Fibroblast of skin of abdomen (primary cell): ENCODE measurements at places on chromosomes 11 and 22.
A peak's percentile ranks its signal among the peaks of the same experiment; 100 is the strongest.

DNA sequence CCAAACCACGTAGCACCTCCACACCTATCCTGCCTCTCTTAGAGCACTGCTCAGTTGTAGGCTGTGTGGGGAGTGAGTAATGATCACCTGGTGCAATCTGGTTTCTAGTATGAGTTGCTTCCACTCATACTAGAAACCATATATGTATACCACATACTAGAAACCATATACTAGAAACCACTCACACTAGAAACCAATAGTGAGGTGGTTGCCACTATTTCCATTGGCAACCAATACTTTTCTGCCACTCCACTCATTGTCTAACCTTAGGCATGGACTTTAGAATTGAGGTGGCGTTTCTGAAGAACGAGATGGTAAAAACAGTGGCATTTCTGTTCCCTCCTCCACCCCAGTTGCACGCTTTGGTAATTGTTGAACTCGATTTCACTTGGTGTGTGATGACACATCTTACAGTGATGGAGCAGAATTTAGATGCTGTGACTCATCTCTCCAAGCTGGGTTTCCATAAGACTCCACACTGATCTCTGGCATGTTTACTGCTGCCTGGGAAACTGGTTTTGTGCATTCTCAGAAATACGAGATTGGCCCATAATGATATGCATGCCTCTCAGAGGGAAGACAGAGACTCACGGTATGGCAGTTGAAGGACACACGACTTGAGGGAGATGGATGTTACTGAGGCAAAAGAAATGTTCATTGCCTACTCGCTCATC lies 82.9 kb downstream of the KIRREL3 start:
- DNase-seq: peak; percentile 99

GRCh38 chr11:110026858-110027626 lies 66.2 kb upstream of the ZC3H12C start:
- no peak for DNase-seq

- DNase-seq: no peak
Measured at GRCh38 chr11:121323046-121323607, 30.6 kb downstream of the SC5D start.

- no peak for DNase-seq
Measured at GRCh38 chr11:110838808-110839207, 126.6 kb upstream of the ARHGAP20 start.

GRCh38 chr11:13465909-13466371 lies 2.9 kb upstream of the BTBD10 start:
- DNase-seq: peak; percentile 39

GRCh38 chr11:119403021-119403420 lies 20.0 kb downstream of the THY1 start:
- peak; percentile 63 for DNase-seq

- DNase-seq: peak; percentile 44
Measured at GRCh38 chr11:95584180-95584579, 205.4 kb downstream of the FAM76B start.

DNA sequence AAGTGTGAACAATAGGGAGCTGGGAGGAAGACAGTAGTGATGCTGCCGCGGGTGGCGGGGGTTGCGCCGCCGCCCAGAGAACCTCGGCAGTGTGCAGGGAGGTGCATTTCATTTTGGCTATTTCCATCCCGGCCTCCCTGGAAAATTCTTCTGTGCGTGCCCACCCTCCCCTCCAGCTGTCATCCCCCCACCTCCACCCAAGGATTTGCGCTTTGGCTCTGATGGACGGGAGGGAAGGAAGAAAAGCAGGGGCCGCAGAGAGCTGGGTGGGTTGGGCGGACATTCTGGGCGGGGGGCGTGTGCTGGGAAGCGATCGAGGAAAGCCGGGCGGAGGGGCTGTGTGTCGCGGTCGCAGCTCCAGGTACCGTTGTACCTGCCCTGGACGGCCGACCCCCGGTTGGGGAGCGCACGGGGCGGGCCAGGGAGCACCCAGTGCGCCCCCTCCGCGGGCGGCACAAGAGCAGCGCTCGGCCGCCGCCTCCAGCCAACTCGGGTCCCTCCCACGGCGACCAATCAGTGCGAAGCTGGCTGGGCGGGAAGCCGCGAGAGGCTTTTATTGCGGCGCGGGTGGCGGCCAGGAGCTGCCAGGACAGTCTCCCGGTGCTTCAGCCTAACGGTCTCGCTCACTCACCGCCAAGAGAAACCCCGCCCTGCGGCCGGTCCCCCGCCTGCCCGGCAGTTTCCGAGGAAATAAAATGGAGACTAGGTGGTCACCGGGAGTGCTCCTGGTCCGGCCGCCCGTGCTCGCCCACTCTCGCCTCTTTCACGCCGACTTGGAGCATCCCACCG lies 1.6 kb downstream of the NCAM1 start:
- peak; percentile 51 for DNase-seq

DNA sequence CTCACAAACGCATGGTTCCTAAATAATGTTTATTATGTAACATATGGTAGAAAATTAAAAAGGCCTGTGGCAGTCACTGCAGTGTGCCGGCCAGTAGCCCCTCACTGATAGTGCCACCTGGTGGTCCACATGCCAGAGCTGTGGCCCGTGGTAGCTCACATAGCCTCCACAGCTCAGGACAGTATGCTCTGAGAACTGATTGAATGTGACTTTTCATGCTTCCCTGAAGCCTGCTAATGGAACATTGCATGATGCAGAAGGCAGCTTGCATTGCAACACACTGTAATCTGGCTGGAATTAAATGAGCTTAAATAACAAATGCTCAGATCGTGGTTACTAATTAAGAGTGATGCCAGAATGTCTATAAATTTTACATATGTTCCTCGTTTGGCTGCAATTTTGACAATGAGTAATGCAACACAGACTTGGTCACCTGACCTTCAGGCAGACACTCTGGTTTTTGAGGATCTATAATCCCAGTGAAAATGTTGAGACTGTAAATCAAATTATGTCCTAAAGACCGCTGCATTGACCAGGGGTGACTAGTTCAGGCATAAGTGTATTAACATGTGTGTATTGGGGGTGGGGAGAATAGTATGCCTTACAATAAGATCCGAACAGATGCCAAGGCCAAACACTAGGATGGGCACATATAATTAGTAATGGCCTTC lies 566.4 kb downstream of the METTL15 start:
- DNase-seq: peak; percentile 98

- DNase-seq: no peak
Measured at GRCh38 chr11:111633248-111633647, 31.0 kb downstream of the SIK2 start.

DNA sequence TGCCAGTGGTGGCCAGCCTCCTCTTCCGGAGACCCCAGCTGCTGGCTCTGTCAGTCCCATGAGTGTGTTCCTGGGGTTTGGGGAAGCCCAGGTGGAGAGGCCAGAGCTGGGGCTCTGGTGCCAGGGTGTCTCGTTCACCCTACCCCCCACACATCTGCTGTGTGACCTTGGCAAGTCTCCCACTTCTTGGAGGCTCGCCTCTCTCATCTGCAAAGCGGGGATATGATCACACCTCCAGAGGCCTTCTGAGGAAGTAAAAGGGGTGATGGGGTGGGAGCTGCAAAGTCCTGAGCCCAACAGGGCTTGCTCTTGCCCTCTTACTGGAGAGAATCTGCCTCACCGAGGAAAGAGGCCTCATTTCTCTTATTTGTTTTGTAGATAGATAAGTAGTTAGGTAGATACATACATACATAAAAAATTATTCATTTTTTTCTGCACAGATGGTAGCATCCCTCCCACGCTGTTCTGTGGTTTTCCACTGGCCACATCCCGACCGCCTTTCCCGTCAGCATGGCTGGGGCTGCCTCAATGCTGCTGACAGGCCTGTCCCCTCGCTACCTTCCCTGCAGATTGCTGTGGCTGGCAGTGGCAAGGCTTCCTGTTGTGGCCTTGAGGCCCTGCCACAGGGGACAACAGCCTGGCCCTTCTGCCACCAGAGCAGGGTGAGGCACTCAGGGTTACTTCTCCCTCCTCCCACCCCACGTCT lies 23.9 kb downstream of the MYO7A start:
- peak; percentile 27 for DNase-seq

DNA sequence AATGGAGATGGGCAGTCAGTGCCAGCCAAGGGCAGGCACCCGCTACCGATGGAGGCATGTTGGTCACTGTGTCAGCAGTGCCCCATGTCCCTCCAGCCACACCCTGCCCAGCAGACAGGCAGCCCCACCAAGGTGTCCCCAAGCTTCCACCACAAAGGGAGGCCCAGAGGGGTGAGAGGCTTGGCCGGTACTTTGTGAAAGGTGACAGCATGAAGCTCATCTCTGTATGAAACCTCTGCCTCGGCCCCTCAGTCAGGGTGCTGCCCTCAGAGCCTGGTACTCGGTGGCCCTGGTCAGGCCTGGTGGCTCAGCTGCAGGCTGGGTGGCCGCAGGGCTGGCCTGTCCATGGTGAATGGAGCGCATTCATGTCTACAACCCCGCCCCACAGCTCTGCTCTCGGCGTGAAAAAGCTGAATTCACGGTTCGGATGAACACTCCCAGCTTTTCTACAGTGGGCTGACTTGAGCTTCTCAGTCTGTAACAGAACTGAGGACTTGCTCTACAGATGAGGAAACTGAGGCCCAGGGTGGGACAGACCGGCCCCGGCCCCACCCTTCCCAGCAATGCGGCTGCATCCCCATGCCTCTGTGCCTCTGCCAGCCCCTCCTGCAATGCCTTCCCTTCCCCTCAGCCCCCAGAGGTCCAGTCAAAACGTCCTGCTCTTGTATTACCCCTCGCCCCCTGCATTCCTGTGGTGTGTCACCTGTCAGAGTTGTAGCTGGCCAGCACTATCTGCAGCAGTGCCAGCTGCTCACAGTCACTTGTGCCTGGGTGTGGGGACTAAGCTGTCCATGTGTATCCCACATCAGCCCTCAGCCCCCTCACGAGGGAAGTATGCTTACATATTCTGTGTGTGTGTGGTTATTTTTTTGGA lies 27.7 kb downstream of the RSPH14 start:
- DNase-seq: no peak

GRCh38 chr11:130462101-130462885 lies 13.8 kb downstream of the ADAMTS15 start:
- DNase-seq: no peak

- no peak for DNase-seq
Measured at GRCh38 chr11:1130276-1131032, 27.3 kb upstream of the MUC5AC start.

- peak; percentile 89 for DNase-seq
Measured at GRCh38 chr22:32796865-32797573, 4.5 kb upstream of the TIMP3 start.

GRCh38 chr11:22130462-22131053 lies 62.3 kb upstream of the ANO5 start:
- no peak for DNase-seq

- DNase-seq: peak; percentile 92
Measured at GRCh38 chr11:128582496-128583366, 4.6 kb downstream of the ETS1 start.

GRCh38 chr22:47201186-47201995 lies 438.9 kb downstream of the TBC1D22A start:
- DNase-seq: no peak

GRCh38 chr11:86736291-86737143 lies 63.8 kb upstream of the PRSS23 start:
- DNase-seq: no peak

DNA sequence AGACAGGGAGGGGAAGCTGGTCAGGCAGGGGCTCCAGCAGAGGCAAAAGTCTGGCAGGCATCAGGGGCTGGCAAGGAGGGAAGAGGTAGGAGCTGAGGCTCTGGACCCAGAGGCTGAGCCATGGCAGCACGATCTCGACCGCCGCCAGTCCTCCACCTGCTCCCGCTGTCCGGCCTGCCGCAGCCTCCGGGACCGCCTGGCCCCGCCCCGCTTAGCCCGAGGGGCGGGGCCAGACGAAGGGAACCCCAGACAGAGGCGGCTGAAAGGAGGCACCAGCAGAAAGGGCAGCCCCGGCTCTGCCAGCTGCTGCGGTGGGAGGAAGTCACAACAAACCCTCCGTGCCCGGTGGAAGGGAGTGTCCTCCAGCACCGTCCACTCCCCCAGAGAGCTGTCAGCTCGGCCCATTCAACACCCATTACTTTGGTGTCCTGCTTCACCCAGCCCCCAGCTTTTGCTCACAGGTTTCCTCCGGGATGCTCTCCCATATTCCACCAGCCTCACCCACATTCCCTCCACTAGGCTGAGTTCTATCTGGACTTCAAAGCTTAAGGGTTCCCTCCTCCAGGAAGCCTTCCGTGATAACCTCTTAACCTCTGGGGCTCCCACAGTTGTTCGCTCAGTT lies at the start of gene MFNG:
TSS of gene MFNG (minus strand) at position 161 of the 622 bp plus-strand sequence. CDS start 207 bp downstream, outside the sequence.
- DNase-seq: no peak

GRCh38 chr11:114821621-114822412 lies 143.5 kb downstream of the NXPE2 start:
- no peak for DNase-seq

- DNase-seq: no peak
Measured at GRCh38 chr22:44365832-44366231, 53.1 kb upstream of the SHISAL1 start.

DNA sequence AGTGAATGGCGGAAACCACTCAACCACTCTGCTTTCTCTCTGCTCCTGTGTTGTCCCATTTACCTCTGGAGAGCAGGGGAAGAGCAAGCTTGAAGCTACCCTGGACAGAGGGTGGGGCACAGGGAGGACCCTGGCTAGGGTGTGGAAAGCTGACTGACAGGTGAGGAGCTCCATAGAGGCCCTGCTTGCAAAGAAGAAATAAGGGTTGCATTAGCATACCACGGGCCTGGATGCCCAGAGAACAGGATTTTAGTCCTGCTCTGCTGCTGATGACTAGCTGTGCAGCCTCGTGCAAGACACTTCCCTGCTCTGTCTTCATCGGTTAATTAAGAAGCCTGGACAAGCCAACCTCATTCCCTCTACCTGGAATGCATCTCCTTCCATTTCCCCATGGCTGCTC lies 135.0 kb downstream of the BUD13 start:
- no peak for DNase-seq

GRCh38 chr11:83105168-83105567 lies 33.5 kb upstream of the RAB30 start:
- DNase-seq: peak; percentile 5

- peak; percentile 38 for DNase-seq
Measured at GRCh38 chr11:130691581-130691980, 224.7 kb downstream of the SNX19 start.

- DNase-seq: no peak
Measured at GRCh38 chr11:103948187-103948763, 88.2 kb upstream of the DDI1 start.
